ENCODE measurements at places on chromosomes 4 and X. TPM values are rescaled to one million over a fixed set of nuclear protein-coding genes. Genes with fewer than 3 reads are reported as not detected.

- DNase-seq: no peak
These were observed 33.3 kb upstream of the GALNT7 start for GRCh38 chr4:173135241-173135847.

DNA sequence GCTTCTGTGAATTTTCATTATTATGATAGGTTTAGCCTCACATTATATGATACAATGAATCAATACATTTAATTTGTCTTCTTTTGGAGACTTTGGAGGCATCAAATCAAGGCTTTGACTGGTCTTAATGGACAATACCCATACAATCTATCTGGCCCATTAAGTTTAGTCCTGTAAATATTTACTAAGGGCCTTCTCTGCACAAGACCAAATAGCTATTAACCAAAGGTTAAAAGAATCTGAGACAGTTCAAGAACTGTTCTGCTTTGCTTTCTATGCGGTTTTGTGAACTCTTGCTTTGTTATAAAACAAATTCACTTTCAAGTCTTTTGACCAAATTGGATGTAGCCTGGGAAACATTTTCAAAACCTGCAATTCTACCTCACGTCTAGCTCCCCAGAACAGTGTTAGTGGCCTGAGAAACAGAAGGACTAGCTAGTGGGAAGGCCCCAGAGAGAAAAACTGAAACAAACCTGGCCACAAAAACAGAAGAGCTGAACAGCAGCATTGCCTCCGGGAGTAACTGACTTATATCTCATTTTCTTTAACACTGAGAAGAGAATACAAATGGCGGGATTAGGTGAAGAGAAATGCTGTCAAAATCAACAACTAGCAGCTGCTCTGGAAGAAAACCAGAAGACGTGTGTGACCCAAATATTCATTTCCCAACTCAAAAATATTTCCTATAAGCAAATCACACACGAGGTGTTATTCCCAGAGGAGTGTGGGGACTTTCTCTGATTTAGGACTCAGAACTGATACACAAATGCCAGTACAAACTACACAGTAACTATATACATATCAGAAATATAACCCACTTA lies 548 bp downstream of the TLR1 start:
- no peak for DNase-seq

DNA sequence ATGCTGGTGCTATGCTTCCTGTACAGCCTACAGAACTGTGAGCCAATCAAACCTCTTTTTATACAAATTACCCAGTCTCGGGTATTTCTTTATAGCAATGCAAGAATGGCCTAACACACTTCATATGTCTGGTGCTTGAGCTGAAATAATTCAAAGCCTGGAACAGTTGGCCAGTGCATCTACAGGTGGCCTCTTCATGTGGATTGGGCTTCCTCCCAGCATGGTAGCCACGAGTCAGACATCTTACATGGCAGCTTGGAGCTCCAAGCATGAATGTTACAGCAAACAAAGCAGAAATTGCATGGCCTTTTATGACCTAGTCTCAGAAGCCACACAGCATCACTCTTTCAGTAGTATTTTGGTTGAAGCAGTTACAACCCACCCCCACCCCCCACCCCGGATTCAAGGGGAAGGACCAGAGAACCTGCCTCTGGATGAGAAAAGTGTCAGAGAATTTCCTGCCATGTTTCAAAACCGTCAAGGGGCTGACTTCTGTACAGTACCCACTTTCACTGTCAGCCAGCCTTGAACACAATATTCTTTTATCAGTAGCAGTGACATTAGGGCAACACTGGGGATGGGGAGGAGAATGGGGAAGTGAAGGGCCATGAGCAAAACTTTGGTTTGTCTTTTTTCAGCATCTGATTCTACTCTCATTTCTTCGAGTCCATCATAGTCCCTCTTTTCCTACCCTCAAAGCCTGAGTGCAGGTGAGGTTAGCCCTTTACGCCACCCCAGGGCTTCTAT lies 368.7 kb downstream of the BCOR start:
- no peak for DNase-seq

- no peak for DNase-seq
These were observed 203.4 kb downstream of the SLC39A8 start for GRCh38 chr4:102141842-102142241.

DNA sequence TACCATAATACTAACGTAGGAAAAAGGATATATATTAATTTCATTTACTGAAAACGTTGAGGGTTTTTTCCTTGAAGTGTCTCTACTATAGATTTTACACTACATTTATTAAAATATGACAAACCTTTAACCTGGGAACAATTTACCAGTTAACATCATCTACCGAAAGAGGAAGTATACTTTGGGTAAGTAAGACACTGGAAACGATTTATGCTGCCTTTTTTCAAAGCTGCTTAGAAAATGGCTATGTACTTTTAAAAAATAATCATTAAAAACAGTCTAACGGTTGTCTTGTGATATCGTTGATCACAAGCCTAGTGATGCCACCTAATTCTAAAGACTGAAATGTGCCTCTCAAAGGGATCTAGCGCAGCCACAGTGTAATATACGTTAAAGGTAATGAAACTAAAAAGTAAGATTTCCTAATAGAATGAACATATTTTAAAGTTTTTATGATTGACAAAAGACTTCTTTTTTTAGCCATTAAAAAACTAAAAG lies 50.4 kb downstream of the STX18 start:
- DNase-seq: no peak

DNA sequence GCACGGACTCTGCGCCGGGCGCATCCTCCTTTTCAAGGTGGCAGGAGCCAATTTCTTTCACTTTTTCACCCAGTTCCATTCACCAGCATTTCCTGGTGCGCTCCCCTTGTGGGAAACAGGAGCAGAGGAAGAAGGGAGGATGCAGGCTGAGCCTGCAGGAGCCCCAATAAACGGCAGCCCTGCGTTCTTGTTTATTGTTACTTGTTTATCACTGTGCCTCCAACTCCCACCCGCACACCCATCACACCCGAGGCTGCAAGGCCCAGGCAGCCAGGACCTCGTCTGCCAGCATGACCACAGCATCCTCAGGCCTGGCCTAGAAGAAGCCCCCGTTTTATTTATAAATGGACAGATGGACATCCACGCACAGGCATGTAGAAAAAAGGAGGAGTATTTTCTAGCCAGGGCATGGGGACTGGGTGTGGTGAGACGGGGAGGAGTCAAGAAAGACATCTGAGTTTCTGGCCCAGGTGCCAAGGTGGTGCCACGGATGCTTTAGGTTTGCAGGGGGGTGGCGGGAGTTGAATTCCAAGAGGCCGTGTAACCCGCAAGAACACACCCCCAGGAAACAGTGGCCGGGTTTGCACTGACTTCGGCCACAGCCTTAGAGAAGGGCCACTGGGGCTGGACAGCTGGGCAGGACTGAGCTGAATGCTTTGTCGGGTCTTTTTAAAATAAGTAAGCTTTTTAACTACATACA lies 51.7 kb downstream of the JAKMIP1 start:
- no peak for DNase-seq

GRCh38 chr4:172845281-172845680 lies 323.3 kb upstream of the GALNT7 start:
- DNase-seq: no peak

- no peak for DNase-seq
These were observed 59.6 kb downstream of the NFKB1 start for GRCh38 chr4:102560571-102561341.

DNA sequence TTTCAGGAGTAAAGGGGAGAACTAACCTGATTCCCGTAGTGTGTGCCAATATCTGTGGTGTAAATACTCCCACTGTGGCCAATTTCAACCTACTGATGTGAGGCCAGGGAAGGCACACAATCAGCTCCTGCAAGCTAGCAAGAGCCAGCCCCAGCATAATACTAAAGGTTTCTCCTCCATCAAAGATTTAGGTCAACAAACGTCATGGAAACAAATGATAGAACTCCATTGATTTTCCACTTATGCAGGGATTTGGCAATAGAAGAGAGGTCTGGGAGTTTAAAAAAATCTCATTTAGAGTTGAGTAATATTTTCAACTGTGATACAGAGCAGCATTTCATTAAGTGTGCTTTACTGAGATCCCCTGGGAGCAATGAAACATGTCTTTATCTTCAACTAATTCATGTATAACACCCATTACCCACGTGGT lies 15.8 kb upstream of the VEGFD start:
- DNase-seq: no peak

GRCh38 chr4:93303440-93303839 lies 525.1 kb upstream of the ATOH1 start:
- DNase-seq: no peak

- DNase-seq: no peak
These were observed 327.0 kb upstream of the ZFP42 start for GRCh38 chr4:187668526-187669082.

GRCh38 chr4:146407669-146408084 lies 114.1 kb downstream of the SLC10A7 start:
- DNase-seq: no peak

GRCh38 chr4:110195561-110196205 lies 2.7 kb downstream of the ELOVL6 start:
- DNase-seq: no peak

The ODAM gene
- total RNA-seq: not detected

The ADGRL3 gene
- total RNA-seq: not detected

The RXFP1 gene
- not detected for total RNA-seq

The SEC31A gene
- total RNA-seq: 73.7 TPM

The ATP8A1 gene
- not detected for total RNA-seq

The PGAM4 gene
- not detected for total RNA-seq

The DDX53 gene
- not detected for total RNA-seq

The ADAMTS3 gene
- total RNA-seq: 2.2 TPM

The MAGEA2 gene
- total RNA-seq: not detected

The GAB3 gene
- 0.14 TPM for total RNA-seq

All from Caki2 (cell line).